Calu3 (cell line): ENCODE measurements at places on chromosomes 1 and 21. TPM values are rescaled to one million over a fixed set of nuclear protein-coding genes. Genes with fewer than 3 reads are reported as not detected.

DNA sequence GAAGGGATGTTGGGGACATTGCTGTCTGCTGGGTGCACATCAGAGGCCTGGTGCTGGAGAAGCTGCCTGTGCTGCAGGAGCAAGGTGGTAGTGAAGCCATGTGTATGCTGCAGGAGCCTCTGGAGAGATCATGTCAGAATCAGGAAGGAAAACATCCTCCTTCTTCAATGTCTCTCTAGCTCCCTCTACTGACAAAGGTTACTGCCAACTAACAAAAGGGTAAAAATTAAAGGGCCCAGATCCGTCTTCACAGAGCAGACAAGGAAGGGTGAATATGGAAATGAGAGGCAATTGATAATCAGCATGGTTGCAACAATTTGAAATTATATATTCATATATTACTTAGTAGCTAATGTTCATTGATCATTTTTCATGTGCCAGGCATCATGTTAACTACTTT is 32.2 kb downstream of the FAM177B start:
- DNase-seq, result no peak

- peak; percentile 67 for DNase-seq
Measured at GRCh38 chr1:6475381-6476133, 9.6 kb upstream of the TNFRSF25 start.

GRCh38 chr21:15993951-15994350 is 264.2 kb downstream of the USP25 start:
- DNase-seq, result no peak

Gene DVL1
- total RNA-seq, result 83.9 and 90.9 TPM in 2 replicates

DNA sequence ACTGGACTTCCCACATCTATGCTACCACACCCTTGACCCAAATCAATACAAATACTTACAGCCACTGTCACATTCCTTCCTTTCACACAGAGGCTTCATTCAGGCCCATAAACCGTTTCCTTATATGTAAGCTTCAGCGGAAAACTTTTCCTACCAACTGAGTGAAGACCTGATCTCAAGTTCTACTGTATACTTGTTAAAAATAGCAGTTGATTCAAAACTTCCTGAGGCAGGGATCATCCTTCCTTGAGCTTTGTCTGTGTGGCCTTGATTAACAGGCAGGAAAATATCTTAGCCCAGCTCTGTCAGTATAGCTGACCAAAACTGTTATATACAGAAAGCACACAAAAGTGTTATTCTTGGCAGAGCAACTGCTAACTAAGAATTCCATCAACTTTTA is 42.7 kb downstream of the DENND2C start:
- DNase-seq, result peak; percentile 4

Gene PCP4L1
- not detected in 2 replicates for total RNA-seq

Gene VPS13D
- total RNA-seq, result 30.6 and 33.1 TPM in 2 replicates

Gene S100A9
- 5.0 and 10.6 TPM in 2 replicates for total RNA-seq
